Stimulated activated CD8-positive, alpha-beta memory T cell treated with anti-CD3 and anti-CD28 coated beads, Interleukin-7, amount 100 ng/mL, for 1 hour (primary cell): ENCODE measurements at places on chromosomes 16 and 17.

GRCh38 chr17:31289790-31290189 is 7.2 kb downstream of the OMG start:
- no peak for DNase-seq

DNA sequence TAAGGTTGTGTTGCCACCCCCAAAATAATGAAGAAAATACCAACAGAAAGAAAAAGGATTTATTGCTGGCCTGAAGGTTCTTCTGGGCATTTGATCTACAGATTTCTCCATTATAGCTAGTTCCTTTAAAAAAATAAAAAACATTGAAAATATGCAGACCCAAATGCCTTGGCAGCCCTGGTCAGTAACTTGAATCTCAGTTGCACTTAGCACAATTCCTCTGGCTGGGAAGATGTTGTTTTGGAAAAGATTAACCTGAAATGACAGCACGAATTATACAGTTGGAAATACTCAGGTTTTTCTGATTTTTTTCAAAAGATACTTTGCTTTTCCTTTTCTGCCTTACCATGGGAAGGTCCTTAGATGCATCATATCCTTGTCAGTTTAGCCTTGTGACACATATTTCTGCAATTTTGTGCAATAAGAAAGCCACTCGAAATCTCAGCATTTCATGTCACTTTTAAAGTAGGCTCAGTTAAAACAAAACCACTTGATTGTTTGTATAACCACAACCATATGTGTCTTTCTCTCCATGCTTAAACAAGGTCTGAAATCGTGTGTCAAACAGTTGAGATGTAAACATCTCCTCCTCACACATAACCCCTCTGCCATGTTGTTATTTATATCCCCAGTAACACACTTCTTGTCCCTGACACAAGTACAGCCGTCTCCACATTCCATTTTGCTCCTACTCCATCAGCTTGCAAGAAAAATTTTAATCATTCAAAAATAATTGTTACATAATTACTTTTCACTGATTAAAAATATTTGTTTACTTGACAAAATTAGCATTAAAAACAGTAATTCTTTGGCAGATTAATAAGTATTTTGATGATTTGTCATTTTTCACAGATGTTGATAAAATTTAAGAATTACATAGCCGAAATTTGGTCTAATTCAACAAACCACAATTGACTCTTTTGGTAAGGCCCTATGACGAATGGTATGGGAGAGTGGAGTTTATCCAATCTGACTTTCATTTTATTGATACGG is 61.1 kb downstream of the SIAH1 start:
- DNase-seq: no peak

DNA sequence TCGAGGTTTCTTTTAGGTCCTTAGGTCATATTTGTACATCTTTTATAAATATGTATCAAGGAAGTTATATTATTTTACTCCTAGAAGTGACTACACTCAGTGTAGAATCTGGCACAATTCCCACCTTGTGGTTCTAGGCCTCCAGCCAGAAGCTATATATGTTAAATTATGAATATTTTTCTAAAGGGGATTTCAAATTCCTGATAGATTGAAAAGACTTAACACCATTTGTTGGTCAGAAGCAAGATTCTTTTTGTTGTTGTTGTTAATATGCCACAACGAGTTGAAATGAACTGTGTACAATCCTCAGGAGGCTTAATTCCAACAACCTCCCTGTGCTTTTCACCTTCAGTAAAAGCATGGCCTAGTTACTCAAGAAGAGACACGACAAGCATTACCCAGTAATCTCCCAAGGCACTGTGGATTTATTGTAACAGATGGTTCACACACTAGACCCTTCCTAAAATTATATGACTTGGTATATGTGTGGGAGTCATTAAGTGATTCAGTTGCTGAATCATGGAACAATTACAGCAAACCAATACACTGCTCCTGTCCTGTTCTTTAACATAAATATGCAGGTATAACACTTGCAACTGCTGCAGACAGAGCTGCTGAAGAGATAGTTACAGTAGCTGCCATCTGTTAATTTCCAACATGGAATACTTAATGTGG is 964.4 kb upstream of the GOT2 start:
- DNase-seq: no peak

DNA sequence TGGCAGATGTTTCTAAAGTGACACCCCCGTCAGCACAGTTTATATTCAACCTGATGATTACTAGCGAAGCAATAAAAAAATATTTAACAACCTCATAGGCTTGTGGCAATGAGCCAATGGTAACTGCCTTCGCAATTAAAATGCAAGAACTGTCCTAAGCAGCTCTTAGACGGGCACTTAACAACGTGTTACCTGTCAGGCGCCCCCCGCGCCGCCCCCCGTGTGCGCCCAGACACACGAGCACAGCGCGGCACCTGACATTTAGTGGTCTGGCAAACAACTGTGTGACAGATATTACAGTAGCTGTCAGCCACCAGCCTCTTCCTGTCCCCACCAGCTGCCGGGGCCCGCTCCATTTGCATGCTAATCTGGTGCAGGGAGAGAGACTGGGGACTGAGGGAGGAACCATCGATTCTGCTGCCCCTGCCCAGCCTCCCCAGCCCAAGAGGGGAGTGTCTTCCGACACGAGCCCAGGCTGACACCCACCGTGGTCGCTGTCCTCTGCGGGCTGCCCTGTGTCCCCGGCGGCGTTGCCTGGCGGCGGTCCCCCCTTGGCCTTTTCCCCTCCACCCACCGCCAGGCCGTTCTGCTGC is 12.7 kb downstream of the NDUFAF8 start:
- DNase-seq: no peak
